Daoy (cell line): ENCODE measurements at places on chromosomes 3 and 15.

DNA sequence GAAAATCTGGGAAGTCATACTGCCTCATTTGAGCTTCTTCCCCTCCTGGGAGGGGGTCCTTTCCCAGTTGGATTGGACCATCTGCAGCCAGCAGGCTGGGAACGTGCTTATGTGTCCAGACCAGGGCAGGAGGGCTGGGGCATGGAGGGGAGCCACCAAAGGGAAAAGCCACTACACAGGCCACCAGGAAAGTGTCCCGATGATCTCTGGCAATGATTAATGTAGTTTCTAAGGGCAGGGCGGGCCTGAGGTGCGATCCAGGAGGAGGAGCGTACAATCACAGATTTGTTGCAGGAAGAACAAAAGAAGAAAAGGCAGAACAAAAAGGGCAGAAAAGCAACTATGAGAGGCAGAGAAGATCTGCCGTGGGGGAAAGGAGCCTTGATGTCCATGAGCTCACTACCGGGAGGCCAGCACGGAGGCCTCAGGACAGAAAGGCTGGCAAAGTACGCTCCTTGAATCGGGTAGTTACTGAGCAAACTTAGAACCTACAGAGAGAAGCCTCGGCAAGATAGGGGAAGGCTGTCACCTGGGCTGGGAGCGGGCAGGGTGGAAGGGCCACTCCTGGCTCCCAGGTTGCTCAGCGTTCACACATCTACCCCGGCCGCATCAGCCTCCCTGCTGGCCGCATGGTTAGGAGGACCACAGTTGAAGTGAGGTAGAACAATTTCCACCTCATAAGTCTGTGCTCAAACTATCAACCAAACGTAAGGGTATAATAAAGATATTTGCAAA is 79.5 kb upstream of the PCSK6 start:
- no peak for DNase-seq

- DNase-seq = no peak
Measured at GRCh38 chr3:152438181-152438580, 169.5 kb downstream of the MBNL1 start.

GRCh38 chr15:92922418-92923002 is 22.4 kb downstream of the CHD2 start:
- DNase-seq = no peak

DNA sequence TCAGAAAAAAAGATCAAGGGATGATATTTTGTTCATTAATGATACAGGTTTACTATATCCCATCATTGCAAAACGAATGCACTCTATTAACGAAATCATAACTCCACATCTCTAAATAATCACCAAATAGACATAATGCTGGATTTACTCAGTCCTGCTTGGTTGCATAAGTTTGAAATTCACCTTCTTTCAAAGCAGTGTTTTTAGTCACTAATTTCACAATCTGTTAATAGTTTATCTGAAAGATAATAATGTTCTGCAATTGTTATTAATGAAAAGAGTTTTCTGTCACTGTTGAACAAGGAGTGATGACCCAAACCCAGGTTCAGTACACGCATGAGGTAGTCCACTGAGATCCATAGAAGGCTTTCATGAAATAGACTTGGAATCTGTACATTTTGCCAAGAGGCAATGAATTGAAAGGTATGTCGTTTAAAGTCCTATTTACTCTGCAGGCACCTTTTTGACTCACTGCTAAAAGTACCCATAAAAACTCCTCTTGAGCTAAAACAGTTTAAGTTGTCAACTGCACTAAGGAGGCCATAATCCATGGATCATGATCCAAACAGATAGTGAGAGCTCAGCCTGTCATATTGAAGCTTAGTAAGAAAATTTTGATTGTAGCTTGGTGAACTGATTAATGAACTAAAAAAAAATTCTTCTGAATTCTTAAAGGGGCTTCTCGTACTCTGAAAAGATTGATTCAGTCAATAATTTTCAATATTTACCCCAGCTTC is 75.6 kb upstream of the MBNL1 start:
- DNase-seq = no peak

DNA sequence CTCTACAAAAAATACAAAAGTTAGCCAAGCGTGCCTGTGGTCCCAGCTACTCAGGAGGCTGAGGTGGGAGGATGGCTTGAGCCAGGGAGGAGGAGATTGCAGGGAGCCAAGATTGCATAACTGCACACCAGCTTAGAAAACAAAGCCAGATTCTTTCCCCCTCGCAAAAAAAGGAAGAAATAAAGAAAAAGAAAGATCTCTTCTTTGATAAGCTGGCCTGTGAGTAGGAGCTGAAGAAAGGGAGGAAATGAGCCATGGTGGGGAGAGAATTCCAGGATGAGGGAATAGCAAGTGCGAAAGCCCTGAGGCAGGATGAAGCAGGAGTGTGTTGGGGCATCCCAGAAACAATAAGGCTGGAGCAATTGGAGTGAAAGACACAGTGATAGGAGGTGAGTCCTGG is 24.5 kb upstream of the TOP2B start:
- DNase-seq = no peak

DNA sequence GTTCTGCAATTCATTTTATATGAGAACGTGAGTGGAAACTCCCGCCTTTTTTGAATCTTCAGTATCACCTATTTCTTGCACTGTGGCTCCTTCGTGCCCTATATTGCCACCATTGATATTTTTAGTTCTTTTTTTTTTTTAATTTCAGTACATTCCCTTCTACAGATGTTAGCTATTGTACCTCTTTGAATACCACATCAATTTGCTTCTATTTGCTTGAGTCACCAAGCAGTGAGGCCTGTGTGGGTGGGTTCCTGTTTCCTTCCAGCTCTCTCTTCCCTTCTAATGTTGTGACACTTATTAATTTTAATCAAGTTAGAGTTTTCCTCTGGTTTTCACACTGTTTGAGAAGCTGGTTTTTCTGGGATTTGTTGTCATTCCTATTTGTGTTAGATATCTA is 8.7 kb downstream of the HACD2 start:
- DNase-seq = no peak

DNA sequence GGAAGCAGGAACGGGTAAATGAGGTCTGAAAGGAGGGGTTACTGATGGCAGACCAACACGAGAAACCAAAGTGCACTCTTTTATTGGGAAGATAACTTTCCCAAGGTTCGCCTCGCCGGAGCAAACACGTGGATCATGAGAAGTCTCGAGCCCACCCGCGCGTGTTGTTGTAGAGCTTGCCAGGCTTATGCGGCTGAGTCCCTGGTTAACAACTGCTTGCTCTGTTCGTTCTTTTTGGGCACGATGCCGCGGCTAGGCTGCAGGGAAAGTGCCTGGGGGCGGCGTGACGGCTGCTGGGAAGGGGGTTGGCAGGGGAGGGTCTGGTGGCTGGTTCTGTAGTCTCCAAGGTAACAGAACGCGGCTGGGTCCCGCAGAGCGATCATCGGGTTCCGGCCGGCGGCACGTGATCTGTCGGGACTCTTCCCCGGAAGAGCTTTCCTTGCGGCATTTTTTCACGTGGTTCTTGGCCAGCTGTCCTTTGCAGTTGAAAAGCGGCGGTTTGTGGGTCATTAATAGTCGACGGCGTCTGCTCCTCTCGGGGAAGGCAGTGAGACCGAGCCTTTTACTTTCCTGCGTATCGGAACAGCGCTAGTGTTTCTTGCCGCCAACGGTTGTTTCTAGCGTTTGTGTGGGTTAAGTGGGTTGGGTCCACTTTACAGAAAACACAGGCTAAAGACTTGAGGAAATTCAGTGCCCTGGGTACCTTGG is 1.5 kb downstream of the MGA start:
- peak; percentile 82 for DNase-seq

- DNase-seq = no peak
Measured at GRCh38 chr3:120503727-120504616, 53.2 kb upstream of the FSTL1 start.

GRCh38 chr3:38455639-38456430 is 2.1 kb downstream of the ACVR2B start:
- DNase-seq = peak; percentile 52

- DNase-seq = no peak
Measured at GRCh38 chr3:194860725-194861124, 175.0 kb downstream of the FAM43A start.

DNA sequence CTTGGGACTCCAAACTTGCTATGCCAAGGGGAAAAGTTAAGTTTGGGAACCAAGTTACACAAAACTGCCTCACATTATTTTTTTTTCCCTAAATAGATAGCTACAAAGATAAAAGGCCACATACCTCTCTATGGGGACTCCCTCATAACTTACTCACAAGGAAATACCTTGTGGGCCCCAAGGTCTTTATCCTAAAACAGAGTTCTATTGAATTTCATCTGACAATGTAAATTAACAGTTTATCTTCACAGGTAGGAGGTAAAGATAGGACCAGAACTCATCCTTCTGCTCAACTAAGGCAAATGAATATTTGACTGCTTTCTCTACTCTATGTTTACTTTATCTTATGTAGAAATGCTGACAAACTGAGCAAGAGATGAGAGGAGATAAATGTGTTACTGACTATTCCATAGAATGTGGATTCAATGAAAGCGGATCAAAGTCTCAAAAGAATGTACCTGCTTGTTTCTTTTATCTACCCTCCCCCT is 1278.0 kb downstream of the OTOL1 start:
- no peak for DNase-seq

DNA sequence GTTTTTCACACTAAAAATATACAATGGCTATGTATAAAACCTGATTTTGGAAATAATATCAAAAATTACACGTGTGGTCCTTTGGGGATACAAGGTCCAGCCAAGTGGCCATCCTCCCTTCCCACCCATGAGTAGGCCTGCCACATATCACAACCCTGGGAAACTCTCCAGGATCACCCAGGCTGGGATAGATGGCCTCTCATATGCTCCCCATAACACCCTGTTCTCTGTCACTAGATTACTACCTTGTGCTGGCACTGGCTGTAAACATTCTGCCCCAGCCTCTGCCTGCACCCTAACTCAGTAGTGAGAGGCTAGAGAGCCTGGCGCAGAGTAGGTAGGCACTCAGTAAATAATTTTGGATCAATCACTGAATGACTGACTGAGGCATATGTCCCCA is 52.1 kb downstream of the CLDN18 start:
- DNase-seq = no peak

GRCh38 chr3:194757647-194758061 is 72.0 kb downstream of the FAM43A start:
- DNase-seq = no peak

DNA sequence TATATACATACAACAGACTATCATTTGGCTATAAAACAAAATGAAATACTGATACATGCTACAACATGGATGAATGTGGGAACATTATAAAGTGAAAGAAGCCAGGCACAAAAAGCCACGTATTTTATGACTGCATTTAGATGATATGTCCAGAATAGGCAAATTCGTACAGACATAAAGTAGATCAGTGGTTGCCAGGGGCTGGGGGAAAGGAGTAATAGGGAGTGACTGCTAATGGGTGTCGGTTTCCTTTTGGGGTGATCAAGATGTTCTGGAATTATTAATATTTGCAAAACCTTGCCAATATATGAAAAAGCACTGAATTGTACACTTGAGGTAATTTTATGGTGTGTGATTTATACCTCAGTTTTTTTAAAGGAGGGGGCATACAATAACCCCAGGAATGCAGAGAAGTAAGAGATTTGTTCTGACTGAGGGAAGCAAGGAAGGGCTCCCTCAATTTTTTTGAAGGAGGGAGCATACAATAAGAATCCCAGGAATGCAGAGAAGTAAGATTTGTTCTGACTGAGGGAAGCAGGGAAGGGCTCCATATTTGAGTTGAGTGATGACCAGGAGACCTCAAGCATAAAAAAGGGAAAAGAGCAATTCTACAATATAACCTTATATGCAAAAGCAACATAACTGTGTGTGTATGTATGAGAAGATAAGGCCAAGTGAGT is 6.2 kb downstream of the PSMD6 start:
- no peak for DNase-seq

DNA sequence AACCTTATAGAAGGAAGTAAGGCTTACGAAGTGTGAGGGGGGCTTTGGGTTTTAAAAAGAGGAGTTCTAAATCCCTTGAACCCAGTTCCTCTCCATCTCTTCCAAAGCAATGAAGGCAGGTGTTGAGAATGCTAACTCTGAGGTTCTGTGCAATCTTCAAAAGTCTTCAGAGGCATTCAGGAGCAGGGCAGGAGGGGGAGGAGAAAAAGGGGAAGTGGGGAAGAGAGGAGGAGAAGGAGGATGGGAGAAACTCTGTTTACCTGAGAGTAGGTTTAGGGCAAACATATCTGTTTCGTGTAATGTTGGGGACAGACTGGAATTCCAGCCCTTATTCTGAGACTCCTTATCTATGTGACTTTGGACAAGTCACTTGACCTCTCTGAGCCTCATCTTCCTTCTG is 36.9 kb downstream of the FAM3D start:
- DNase-seq = no peak

DNA sequence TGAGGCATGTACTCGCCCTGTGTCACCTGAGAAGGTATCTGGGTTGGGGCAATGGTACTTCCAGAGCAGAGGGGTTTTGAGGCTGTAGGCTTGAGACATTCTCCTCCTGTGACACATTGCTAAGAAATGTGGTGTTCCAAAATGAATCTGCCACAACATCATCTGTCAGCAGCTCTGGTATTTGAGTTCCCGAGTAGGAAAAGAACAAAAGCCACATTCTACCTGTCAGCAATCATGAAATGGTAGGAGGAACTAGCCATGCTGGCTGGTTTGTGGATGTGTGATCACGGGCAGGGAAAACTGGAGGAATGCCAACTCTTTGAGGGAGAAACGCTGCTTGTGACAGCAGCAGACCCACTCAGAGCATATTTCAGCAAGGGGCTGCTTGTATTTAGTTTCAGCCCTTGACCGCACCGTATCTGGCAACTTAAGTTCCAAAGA is 579.4 kb upstream of the TBL1XR1 start:
- peak; percentile 88 for DNase-seq

DNA sequence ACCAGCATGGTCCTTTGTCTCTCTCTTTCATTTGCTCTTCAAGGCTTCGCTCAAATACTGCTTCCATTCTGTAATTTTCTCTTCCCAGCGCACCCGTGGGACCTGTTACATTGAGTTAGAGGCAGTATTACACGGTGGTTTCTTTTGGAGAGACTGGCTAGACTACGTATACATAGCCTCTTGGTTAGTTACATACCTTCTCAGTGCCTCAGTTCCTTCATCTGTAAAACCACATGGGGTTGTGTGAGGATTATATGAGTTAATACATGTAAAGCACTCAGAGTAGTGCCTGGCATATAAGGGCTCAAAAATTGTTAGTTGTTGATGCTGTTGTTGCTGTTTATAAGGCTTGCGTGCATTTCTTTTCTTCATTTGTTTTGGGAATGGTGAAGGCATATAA is 33.8 kb downstream of the UBE2E2 start:
- DNase-seq = no peak

GRCh38 chr3:110362751-110363150 is 708.9 kb upstream of the NECTIN3 start:
- DNase-seq = no peak

GRCh38 chr3:24336101-24336500 is 158.5 kb downstream of the THRB start:
- DNase-seq = no peak

DNA sequence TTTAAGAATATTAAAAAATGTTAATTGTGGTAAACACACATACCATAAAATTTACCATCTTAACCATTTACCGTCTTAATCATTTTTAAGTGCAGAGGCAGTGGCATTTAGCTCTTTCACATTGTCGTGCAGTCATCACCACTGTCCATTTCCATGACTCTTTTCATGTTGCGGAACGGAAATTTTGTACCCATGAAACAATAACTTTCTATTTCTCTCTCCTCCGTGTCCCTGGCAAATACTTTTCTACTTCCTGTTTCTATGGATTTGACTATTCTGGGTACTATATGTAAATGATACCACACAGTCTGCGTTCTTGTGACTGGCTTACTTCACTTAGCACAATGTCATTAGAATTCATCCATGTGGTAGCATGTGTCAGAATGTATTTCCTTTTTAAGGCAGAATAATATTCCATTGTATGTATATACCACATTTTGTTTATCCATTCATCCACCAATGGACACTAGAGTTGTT is 27.9 kb downstream of the AKAP13 start:
- peak; percentile 12 for DNase-seq

GRCh38 chr3:188817103-188817934 is 354.5 kb upstream of the TPRG1 start:
- DNase-seq = no peak
